Astrocyte of the spinal cord (primary cell): ENCODE measurements at places on chromosomes 5 and 9.

- DNase-seq = no peak
Observed at GRCh38 chr5:65061250-65061973, 292.7 kb downstream of the CWC27 start.

GRCh38 chr5:154244476-154244875, 53.9 kb downstream of the GALNT10 start:
- no peak for DNase-seq

GRCh38 chr5:128271859-128272464, 188.4 kb downstream of the SLC12A2 start:
- peak; percentile 82 for DNase-seq

DNA sequence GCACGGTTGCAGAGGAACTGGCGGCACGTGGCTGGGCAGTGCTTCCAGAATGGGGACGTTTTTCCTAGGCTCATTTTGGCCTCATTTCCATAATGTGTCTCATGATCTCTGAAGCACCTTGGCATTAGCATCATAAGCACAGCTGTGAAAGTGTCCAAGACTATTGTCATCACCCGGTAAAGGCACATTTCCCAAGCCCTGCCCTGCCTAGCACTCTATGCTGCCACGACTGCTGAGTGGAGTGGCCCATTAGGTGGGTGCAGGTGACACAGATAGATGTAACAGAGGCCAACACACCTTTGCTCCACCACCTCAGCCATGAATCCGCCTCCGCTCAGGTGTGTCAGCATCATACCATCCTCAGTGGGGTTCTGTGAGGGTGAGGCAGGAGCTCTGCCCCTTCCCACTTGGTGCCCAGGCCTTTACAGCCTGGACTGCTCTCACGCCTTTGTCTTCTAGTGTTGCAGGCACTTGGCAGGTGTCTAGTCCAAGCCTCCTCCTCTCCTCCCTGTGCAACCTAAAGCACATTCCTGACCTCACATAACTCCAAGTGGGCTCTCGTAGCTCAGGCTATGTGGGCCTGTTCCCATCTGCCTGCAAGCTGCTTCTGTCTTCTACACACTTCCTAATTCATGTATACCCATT, 213.0 kb downstream of the FSTL4 start:
- no peak for DNase-seq

DNA sequence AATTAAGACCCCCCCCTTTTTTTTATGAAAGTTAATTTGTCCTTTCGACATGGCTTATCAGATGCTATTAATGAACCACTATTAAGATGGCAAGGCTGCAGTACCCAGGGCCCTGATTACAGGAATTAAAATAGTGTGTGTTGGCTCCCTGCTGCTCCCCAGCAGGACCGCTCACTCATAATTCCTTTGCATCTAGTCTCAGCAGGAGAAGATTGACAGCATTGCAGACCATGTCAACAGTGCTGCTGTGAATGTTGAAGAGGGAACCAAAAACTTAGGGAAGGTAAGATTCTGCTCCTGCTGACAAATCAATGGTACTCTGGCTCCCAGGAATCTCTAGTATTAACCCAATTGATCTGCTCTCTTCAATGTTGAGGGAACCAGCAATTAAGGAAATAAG, 61.0 kb downstream of the STX17 start:
- no peak for DNase-seq

GRCh38 chr9:110128664-110129329, 79.2 kb downstream of the C9orf152 start:
- DNase-seq = no peak

DNA sequence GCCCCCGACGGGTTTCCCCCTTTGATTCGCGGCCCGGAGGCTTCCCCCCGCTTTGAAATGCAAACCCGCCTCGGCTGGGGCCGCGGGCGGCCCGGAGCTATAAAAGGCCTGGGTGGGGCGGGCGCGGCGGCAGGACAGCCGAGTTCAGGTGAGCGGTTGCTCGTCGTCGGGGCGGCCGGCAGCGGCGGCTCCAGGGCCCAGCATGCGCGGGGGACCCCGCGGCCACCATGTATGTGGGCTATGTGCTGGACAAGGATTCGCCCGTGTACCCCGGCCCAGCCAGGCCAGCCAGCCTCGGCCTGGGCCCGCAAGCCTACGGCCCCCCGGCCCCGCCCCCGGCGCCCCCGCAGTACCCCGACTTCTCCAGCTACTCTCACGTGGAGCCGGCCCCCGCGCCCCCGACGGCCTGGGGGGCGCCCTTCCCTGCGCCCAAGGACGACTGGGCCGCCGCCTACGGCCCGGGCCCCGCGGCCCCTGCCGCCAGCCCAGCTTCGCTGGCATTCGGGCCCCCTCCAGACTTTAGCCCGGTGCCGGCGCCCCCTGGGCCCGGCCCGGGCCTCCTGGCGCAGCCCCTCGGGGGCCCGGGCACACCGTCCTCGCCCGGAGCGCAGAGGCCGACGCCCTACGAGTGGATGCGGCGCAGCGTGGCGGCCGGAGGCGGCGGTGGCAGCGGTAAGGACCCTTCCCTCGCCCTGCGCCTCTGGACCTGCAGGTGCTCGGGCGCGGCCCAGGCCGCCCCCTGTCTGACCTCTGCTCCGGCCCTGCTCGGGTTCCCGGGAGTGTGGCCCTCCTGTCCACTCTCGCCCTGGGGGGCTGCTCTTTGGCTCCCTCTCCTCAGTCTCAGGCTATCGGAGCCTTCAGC, at the start of gene CDX1:
Gene CDX1 (plus strand): TSS at position 129 of the 862 bp plus-strand sequence. CDS start 99 bp downstream, at position 228.
- no peak for DNase-seq

DNA sequence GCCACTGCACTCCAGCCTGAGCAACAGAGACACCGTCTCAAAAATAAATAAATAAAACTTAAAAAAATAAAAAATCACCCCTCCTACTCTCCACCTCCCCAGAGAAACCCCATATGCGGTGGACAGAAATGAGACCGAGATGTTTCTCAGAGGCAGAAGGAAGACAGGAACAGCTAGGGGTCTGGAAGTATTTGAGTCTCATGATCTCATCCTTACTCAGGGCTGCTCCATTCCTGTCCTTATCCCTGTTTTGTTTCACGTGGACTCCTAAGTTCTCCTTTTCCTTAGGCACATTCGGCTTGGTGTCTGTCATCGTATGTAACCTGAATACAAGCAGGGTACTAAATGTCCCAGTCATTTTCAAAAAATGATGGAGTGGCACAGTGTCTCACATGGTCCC, 76.1 kb downstream of the C9orf50 start:
- peak; percentile 65 for DNase-seq

GRCh38 chr5:80041527-80041926, 6.4 kb downstream of the THBS4 start:
- no peak for DNase-seq

GRCh38 chr9:89742660-89743059, 137.8 kb downstream of the GADD45G start:
- DNase-seq = no peak

DNA sequence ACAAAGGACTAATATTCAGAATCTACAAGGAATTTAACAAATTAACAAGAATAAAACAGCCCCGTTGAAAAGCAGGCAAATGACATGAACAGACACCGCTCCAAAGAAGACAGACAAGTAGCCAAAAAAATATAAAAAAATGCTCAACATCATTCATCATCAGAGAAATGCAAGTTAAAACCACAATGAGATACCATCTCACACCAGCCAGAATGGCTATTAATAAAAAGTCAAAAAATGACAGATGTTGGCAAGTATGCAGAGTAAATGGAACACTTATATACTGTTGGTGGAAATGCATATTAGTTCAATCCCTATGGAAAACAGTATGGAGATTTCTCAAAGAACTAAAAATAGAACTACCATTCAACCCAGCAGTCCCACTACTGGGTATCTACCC, 302.7 kb upstream of the RGMB start:
- no peak for DNase-seq

GRCh38 chr9:81074221-81074620, 615.1 kb downstream of the TLE1 start:
- no peak for DNase-seq

DNA sequence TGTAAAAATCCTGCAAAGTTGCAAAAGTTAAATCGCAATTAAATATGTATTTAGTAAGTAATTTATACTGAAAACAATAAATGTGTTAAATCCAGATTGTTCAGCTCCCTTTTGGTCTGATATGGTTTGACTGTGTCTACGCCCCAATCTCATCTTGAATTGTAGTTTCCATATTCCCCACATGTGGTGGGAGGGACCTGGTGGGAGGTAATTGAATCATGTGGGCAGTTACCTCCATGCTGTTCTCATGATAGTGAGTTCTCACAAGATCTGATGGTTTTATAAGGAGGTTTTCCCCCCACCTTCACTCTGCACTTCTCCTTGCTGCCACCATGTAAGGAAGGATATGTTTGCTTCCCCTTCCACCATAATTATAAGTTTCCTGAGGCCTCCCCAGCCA, 140.0 kb downstream of the CDH6 start:
- no peak for DNase-seq

DNA sequence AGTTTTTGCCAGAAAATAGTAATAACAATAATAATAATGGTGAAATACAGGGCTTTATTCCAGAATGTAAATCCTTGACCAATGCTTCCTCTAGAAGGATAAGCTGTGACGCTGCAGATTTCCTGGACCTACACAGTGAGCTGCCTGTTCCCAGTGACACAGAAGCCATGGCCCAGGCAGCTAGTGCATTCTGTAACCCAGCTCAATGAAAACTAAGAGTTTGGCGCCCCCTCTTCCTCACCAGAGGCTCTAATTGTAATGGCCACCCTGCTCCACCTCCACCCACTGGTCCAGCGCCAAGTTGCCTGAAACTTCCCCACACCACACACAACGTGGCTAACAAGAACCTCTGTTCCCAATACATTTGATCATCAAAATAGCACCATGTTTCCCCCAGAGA, 248.1 kb downstream of the CETN3 start:
- DNase-seq = peak; percentile 35

DNA sequence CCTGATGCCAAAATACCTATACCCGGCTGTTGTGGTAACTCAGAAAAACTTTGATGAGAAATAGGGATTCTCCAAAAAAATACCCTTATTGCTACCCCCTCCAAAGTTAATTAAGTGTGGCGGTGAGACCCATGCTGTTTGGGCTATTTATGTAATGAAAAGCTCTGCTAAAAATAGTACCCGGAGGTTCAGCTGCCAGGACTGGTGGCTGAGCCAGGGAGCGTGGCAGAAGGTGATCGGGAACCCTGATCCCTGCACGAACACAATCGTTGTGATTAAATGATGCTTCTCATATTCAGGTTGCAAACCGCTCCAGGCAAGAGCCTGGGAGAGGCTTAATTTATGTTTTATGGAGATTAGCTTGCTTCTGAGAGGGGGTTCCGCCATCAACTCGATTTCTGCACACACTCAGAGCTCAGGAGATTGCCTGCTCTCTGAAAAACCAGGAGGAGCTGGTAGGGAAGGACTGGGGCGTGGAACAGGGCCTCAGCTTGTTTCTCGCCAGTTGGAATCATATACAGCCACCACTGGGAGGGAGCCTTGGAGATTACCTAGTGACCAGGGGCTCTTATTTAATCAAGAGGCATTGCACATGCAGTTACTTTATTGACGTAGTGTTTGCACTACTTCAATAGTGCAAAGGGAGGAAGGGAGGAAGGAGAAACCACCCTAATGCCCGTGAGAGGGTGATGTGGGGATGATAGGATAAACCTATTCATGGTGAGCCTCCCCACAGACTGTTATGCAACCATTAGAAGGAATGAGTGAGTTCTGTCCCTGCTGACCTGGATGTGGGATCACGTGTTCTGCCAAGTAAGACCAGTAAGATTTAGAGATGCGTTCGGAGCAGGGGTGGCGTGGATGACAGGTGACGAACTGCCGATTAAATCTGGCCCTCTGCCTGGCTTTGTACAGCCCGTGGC, 23.4 kb downstream of the HRH2 start:
- no peak for DNase-seq

DNA sequence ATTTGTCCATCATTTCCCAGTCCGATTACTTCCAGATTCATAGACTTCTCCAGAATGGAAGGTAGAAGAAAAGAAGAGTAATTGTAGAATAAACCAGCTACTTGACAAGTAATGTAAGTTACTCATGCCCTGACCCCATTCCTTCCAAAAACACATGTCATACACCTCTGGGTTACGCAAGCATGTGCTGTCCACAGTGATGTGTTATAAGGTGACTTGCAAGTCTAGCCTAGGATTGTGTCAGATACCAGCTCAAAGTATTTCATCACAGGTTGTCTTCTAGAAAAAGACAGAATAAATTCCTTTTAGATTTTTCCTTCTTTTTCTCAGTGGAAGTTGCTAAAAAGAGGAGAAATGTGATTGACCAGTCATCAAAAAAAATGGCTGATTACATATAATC, 8.0 kb upstream of the TLR4 start:
- DNase-seq = no peak

GRCh38 chr9:22337261-22337660, 109.4 kb upstream of the DMRTA1 start:
- no peak for DNase-seq

DNA sequence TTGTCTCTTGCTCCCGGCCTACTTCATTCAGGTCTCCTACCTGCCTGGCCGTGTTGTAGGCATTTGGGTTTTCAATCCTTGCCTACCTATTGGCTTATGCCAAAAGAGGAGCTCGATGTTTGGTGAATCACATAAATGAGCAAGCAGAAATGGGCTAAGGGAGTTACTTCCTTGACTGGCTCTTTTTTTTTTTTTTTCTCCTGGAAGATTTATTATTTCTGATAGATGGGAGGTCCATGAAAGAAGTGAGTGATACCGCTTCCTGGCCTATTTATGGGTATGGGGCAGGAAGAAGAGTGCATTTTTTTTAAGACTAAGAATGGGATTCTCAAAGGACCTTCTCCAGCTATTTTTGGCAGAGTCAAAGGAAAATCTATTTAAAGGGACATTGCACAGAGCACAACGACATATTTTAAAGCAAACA, 294.1 kb downstream of the ARHGAP26 start:
- DNase-seq = peak; percentile 22

GRCh38 chr9:85202596-85202995, 533.1 kb downstream of the NTRK2 start:
- peak; percentile 37 for DNase-seq

DNA sequence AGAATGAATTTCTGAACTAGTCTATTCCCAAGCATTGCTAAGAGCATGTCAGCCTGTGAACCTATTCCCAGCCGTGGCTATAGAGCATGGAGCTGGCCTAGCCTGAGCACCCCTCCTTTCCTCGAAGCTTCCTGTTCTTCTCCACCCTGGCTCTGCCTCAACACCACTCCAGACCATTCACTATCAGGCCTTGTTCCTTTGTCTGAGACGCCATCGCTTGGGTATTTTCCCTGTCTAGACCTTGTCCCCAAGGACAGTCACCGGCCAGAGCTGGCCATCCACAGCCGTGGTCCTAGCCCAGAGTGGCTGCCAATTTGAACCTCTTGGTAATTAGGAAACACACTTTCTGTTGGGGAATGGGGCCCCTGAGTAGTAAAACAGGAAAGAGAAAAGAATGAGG, 105.8 kb downstream of the LIFR start:
- DNase-seq = no peak

- no peak for DNase-seq
Observed at GRCh38 chr5:149902177-149902576, 42.4 kb downstream of the PDE6A start.

- no peak for DNase-seq
Observed at GRCh38 chr9:87667164-87667738, 58.7 kb upstream of the CTSL start.
